ENCODE measurements at places on chromosomes 6 and 20.

- peak; percentile 93 for DNase-seq
Observed at GRCh38 chr6:136077834-136078576, 172.1 kb downstream of the MTFR2 start.

GRCh38 chr6:24723270-24723669 lies 4.3 kb upstream of the C6orf62 start:
- DNase-seq, result no peak

GRCh38 chr20:58457083-58457695 lies 58.0 kb downstream of the APCDD1L start:
- peak; percentile 69 for DNase-seq

GRCh38 chr20:42752620-42753019 lies 437.1 kb downstream of the PTPRT start:
- no peak for DNase-seq

GRCh38 chr6:158785036-158785435 lies 34.1 kb downstream of the EZR start:
- DNase-seq, result no peak

DNA sequence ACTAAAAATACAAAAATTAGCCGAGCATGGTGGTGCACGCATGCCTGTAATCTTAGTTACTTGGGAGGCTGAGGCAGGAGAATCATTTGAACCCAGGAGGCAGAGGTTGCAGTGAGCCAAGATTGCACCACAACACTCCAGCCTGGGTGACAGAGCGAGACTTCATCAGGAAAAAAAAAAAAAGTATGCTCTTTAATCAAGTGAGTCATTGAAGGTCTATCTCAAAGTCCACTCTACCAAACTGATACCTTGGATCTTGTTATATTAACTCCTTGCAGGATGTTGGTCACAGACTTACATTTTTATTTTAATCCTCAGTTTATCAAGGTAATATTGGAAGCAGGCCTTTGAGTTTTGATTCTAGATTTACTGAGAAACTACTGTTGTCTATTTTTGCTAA lies 348.7 kb downstream of the COL12A1 start:
- DNase-seq, result no peak

DNA sequence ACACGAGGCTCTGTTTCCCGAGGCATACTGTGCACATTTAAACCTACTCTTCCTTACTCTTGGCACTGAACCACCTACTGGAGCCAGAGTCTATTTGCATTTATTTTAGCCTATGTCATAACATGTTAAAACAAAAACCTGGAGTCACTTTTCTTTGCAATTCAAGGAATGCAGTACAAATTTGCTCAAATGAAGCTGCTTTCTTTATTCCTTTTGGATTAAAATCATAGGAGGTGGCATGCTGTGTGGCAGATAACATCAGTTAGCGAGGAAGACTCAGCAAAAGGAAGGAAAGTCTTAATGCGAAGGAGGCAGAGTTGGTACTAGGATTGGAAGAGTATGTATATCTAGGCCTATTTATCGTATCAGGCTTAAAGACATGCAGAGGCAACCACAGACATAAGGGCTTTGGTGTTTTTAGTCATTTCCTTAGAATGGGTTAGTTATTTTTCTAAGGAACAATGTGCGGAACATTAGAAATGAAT lies 92.9 kb downstream of the SAMD3 start:
- DNase-seq, result peak; percentile 22

- DNase-seq, result no peak
Observed at GRCh38 chr20:14609328-14610221, 272.2 kb upstream of the FLRT3 start.

DNA sequence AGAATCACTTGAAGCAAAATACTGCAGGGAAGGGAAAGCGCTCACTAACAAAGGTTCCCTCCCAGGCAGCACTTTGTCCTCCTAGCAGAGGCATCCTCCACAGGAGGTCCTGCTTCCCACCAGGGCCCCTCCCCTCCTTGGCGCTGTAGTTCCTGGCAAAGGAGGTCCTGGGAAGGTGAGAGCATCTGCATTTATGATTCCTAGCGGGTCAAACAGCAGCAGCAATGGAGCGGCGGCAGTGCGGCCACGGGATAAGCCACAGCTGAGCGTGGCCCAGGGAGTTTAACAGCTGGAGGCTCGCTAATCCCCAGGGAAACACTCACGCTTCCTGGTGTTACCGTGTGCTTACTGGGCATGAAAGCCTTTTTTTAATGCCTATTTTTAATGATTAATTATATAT lies 185.8 kb downstream of the TTLL2 start:
- DNase-seq, result no peak

- no peak for DNase-seq
Observed at GRCh38 chr6:125924169-125924568, 32.4 kb upstream of the HINT3 start.

DNA sequence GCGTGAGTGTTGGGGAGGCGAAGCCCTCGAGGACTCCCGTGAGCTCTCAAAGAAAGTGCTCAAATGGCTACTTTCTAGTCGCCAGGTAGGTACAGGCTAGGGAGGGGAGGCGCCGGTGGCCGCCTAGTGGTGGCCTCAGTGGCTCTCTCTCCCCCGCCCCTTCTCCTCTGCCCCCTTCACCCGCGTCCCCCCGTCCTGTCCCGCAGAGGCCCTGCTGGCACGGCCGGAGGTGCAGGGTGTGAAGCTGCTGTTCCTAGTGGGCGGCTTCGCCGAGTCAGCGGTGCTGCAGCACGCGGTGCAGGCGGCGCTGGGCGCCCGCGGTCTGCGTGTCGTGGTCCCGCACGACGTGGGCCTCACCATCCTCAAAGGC lies 16.3 kb downstream of the ADISSP start:
- DNase-seq, result no peak

GRCh38 chr20:36461600-36462439 lies 79.5 kb upstream of the MYL9 start:
- DNase-seq, result peak; percentile 48

DNA sequence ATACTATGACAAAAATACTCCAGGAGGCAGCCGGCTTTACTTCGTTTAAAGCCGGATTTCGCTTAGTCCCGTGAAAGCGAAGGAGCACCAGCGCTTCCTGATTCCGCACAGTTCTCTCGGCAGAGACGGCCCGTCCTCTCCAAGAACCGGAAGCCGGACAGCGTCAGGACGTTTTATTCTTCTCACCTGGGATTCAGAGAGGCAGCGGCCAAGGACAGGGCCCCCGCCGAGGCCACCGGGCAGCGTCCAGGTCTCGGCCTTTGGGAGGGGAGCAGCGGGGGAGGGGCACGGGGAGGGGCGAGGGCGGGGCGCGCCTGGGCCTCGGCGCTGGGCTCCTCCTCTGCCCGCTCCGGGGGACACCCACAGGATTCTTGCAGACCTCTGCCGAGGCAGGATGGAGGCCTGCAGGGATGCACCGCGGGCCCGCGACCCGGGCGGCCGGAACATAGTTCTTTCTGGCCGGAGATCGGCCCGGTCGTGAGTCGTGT lies 2.8 kb upstream of the DIDO1 start:
- DNase-seq, result peak; percentile 52

GRCh38 chr20:3405139-3405538 lies 2.3 kb downstream of the DNAAF9 start:
- no peak for DNase-seq

DNA sequence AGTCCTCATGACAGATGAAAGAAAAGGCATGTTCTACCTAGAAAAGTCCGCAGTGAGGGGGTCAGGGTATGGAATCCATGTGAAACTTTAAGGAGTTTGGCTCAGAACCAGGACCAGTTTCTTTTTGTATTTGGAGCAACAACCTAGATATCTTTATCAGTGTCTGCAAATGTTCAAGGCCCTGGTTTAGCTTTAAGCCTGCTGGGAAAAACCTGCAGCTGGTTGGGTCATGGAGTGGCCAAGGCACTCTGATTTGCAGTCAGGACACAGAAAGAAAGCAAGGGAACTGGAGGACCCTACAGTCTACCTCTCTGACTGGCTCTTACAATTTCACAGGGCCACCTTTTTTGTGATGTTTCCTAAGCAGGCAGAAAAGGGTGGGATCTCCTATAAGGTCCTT lies 33.7 kb downstream of the GSTA2 start:
- DNase-seq, result no peak

DNA sequence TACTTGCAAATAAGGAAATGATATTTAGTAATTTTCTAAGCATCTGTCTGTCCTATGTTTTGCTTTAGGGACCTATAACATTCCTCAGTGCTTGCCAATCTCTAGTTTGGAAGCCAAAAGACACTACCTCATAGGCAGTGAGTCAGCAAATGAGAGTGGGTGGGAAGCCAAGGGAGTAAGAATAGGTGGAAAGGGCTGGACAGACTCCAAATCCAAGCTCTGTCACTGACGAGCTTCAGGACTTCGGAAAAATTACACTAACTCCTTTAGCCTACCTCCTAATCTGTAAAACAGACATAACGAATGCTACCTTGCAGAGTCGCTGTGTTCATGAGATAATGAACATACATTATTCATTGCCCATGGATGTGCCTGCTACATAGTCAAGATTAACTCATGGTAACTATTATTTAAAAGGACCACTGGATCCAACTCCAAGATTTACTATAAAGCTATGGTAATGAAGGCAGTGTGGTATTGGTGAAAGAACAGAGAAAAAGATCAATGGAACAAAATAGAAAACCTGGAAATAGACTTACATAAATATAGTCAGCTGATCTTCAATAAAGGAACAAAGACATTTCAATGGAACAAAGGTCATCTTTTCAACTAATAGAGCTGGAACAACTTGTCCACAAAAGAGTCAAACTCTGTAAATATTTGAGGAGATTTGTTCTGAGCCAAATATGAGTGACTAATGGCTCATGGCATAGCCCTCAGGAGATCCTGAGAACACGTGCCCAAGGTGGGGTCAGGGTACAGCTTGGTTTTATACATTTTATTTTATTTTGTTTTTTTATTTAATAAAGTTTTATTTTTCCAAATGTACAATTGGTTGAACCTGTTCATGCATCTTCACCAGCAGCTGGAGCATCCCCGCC lies 64.1 kb downstream of the FAM50B start:
- DNase-seq, result peak; percentile 99

DNA sequence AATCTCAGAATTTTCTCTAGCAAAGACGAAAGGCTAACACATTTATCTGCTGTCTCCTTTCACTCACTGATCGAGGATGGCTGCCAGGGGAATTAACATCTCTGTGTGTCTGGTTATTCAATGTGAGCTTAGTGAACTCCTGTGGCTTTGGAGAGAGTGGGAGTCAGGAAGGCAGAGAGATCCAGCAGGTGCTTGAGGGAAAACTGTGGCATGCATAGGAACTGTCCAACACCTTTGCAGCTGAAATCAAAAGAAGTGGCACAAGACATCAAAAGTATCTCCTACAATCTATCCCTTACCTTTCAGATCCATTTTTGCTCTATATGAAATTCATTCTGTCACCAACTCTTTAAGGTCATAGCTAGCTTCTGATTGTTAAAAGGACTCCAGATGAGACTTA lies 11.8 kb upstream of the FAM184A start:
- DNase-seq, result peak; percentile 14

- DNase-seq, result peak; percentile 35
Observed at GRCh38 chr6:16391451-16391912, 153.1 kb downstream of the GMPR start.

GRCh38 chr20:13749811-13750210 lies 34.9 kb downstream of the ESF1 start:
- DNase-seq, result no peak

- DNase-seq, result no peak
Observed at GRCh38 chr6:30839671-30840070, 44.6 kb upstream of the DDR1 start.

DNA sequence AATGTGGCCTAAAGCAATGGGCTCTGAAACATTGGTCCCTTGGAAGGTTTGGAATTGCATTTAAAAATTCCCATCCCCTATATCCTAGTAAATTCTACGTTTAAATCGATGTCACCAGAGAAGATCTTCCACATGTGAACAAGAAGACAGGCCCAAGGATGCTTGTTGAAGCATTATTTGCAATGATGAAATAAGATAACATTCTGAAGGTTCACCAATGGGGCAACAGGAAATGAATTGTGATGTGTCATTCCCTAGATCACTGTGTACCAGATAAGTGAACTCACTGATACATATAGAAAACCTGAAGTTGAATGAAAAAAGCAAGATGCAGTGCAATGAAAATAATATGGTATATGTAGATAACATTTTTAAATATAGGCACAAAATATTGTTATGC lies 464.3 kb upstream of the BTBD3 start:
- DNase-seq, result peak; percentile 65
